NCI-H1694 treated with DMSO at 0.1 percent for 48 hours (cell line): ENCODE measurements at places on chromosomes 7 and 10.
A peak's percentile ranks its signal among the peaks of the same experiment; 100 is the strongest.

- DNase-seq: peak; percentile 56
Measured at GRCh38 chr7:33895025-33895804, 10.1 kb upstream of the BMPER start.

DNA sequence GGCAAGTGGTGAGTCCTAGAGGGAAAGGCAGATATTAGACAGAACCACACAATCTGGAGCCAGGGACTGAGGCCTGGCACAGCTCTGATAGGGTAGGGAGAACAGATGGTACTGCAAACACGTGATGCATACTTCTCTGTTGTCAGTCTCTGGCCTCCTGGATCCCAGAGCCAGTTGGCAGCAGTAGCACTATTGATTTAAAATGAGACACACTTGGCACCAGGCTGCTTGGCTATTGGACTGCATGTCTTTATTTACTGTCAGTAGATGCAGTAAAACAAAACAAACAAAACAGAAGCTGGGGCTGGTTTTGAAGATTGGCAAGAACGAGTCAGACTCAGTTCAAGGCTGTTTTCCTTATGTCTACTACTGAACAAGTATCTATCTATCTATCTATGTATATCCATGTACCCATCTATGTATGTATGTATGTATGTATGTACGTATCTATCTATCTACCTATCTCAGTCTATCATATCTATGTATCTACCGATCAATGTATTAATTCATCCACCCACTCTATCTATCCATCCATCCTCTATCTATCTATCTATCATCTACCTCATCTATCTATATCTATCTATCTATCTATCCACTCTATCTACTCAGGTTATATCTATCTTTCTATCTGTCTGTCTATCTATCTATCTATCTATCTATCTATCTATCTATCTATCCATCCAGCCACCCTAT is 23.4 kb upstream of the MGAM2 start:
- no peak for DNase-seq

- peak; percentile 9 for DNase-seq
Measured at GRCh38 chr7:151311294-151311864, 30.2 kb upstream of the NUB1 start.

GRCh38 chr7:155992974-155993373 is 180.7 kb upstream of the SHH start:
- DNase-seq: no peak

DNA sequence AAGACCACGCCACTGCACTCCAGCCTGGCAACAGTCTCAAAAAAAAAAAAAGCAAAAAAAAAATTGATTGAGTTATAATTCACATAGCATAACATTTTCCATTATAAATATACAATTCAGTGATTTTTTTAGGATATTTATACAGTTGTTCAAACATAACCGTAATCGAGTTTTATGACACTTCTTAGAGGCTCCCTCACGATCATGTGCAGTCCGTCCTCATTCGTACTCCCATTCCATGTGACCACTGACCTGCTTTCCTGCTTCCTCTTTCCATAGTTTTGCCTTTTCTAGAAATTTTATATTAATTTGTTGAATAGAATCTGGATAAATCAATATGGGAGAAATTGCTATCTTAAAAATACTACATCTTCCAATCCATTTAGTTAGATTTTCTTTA is 45.7 kb downstream of the VTI1A start:
- DNase-seq: no peak

GRCh38 chr7:43569424-43569823 is 13.5 kb upstream of the STK17A start:
- no peak for DNase-seq

DNA sequence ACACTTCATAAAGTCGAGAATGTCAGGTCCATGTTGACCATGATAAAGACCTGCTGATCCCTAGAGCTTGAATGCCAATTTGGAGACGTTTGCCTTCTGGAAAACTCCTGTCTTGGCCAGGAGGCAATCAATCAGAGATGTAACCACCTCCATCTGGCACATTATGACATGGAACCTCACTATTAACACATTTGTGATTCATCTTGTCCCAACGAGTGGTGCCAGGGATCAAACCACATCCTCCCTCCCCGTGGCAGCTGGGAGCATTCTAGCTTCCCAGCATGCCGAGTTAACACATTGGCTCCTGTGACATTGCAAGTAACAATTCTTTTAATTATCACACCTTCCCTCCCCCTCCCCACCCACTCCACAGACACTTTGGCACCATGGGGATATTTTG is 84.0 kb upstream of the PPP1R17 start:
- DNase-seq: peak; percentile 99
